ENCODE measurements at places on chromosomes 1 and 21.

- no peak for DNase-seq
These were observed 52.3 kb downstream of the PLEKHA6 start for GRCh38 chr1:204307334-204307883.

GRCh38 chr1:165840423-165840822 lies 13.0 kb downstream of the UCK2 start:
- no peak for DNase-seq

GRCh38 chr1:214552174-214552608 lies 789 bp upstream of the PTPN14 start:
- no peak for DNase-seq

GRCh38 chr1:102834688-102835320 lies 273.5 kb downstream of the COL11A1 start:
- no peak for DNase-seq

DNA sequence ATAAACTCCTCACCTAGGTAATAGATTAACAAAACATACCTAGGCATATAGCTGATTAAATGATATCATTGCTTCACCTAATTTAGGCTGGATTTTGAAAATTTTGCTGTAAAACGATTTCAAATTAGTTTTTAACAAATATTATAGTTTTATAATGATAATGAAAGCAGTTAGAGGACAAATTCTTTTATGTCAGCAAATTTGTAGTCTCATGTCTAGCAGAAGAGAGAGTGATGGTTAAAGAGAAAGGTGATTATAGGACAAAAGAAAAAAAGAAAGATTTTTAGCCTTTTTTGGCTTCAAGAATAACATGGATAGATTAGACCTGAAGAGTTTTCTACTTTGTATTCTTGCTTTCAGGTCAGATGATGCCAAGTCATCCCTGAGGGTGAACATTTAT lies 3.6 kb upstream of the DPH5 start:
- DNase-seq, result no peak

- no peak for DNase-seq
These were observed 6.8 kb upstream of the UTP25 start for GRCh38 chr1:209820986-209821385.

DNA sequence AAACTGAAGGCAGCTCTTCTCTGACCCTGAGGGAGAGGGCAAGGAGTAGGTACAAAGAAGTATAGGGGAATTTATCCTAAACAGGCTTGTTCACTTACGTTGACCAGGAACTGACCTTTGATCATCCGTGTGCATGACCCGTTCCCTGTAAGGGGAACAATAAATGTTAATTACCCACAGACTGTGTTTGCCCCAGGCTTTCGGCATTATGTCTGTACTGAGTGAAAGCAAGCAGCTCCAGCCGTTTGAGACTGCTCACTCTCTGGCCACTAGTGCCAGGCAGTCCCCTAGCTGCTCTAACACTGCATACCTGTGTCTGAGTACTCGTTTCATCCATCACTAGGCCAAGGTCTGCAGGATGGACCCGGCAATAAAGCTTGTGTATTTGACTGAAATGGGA lies 1365.3 kb downstream of the NCAM2 start:
- DNase-seq, result no peak

DNA sequence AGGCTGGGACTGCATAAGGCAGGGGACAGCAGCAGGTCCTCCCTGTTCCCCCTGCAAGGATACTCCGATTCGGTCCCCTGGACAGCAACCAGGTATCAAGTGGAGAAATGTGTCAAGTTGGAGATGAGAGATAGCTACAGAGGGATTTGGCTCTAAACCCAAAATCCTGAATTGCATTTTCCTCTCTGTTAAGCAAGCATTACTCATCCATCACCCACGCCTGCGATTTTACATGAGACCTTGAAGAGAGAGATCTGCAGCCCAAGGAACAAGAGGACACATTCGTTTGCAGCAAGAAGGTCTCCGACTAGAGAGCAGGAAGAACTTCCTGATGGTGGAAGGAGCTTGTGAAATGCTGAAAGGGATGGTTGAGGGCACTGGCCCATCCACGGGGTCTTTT lies 21.9 kb downstream of the SYT2 start:
- no peak for DNase-seq

- DNase-seq, result no peak
These were observed 43.6 kb upstream of the IFFO2 start for GRCh38 chr1:19000065-19000464.

GRCh38 chr1:26083208-26083607 lies 15.8 kb upstream of the TRIM63 start:
- DNase-seq, result no peak

DNA sequence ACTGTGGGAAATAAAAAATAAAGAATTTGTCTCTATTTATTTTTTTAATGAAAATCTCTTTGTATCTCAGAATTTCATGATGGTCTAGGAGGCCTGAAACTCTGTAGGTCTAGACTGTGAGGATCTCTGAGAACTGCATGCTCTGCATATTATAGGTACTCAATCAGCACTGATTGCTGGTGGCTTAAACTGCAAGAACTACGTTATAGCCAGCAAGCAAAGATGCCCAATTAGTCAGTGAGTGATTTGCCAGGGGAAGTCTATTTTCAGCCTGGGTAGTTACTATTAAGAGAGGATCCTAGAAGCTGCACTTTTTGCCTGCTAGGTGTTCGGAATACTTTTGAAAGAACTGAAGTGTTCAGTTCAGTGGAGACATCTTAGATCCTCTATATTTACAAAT lies 87.4 kb downstream of the GPR52 start:
- DNase-seq, result no peak

- no peak for DNase-seq
These were observed 47.0 kb downstream of the EXO1 start for GRCh38 chr1:241895013-241895412.

- peak; percentile 93 for DNase-seq
These were observed at the start of gene DUSP23 for GRCh38 chr1:159780583-159781582. Gene DUSP23, plus strand, starts transcription at chr1:159780962. Its CDS starts 139 bp downstream, at chr1:159781101.

DNA sequence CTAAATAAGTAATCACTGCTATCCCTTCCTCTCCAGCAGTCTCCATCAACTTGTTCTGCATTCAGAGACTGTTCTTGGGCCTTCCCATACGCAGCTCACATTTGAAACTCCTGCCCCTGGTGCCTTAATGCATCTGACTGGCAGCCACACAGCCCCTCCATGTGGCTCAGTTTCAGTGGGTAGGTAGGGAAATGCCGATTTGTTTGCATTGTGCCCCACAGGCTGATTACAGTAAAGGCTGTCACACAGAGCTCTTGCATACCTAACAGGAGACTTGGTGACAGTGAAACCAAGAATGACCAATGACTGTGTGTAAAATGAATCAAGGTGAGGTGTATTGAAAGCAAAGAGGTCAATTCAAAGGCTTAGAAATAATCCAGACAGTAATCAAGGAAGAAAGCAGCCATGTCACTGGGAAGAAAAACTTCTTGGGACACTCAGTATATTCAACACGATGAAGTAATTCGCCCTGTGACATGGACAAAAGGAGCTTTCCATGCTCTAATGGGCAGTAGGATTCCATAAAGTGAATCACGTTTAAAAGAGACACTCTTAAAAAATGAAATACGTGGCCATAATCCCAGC lies 12.7 kb upstream of the B3GALNT2 start:
- no peak for DNase-seq

DNA sequence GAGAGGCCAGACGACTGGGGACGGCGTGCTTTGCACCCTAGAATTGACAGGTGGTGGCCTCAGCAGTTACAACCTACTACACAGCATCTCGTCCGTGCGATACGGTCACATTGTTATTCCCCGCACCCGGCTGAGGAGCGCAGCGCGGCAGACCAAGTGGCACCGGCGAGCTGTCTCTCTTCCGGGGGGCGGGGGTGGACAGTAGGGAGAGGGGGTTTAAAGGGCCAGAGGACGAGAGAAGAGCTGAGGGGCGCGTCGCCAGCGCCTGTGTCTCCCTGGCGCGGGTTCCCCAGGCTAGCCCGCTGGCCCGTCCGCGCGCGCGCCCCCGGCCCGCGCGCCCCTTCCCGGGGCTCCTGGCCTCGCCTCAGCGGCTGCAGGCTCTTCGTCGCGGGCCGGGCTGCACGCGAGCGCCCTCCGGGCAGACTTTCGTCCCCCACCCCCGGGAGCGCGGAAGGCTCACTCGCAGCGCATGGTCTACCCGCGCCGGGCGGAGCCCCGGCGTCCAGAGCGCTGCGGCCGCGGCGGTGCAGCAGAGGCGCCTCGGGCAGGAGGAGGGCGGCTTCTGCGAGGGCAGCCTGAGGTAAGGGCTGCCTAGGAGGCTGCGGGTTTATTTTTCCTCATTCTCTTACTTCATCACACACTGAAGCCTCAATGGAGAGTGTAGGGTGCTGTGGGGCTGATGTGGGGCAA lies at the start of gene PDE4B:
Gene PDE4B (plus strand): TSS at position 227 of the 690 bp plus-strand sequence.
- DNase-seq, result no peak

DNA sequence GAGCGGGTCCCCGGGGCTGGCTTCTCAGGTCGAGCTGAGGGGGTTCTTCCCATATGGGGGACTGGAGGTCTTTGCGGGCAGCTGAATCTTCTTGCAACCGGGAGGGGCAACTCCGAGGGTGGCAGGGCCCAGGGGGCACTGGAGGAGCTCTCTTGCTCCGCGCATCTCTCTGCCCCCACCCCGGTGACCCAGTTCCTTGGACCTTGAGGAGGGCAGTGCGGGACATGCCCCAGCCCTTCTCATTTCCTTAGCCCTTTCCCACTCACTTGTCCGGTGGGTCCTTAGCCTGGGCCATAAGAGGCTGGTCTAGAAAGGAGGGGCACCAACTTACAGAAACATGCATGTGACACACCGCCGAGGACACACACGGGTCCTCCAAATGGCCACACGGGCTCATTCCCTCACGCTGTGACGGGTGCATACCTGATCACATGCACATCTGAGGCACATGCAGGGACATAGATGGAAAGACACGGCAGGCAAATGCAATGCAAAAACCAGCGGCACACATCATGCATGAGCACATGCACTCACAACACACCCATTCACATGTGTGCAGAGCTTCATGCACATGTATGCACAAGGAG lies 630 bp downstream of the HPCA start:
- no peak for DNase-seq

GRCh38 chr21:17128132-17128531 lies 384.7 kb upstream of the CXADR start:
- DNase-seq, result no peak

- DNase-seq, result no peak
These were observed 160.0 kb downstream of the SEC16B start for GRCh38 chr1:177809819-177810218.

DNA sequence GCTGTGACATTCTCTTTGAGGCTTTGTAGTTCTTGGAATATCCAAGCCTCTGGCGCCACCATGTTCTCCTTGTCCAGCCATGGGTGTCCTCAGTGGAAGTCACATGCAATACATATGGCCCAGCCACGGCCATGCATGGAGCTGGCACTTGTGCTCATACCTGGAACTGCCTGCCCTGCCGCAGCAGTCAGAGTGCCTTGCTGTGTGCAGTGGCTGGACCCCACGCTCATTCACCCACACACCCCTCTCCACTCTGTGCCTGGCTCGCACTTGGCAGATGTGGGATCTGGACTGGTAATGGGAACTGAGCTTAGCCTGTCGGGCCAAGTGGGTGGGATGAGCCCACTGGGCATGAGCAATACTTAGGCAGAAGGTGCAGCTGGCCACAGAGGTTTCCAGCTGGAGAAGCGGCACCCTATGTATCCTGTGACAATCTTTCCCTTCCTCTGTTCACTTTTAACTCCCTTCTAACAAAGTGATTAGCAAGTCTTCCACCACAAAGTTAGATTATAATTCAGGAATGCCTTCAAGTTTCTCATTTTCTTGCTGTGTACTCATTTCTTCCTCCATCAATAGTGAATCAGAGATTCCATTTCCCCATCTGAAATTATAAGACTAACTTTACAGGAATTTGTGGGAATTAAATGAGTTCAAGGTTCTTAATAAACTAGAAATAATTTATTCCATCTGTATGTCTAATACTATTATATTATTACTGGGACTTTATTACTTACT lies 351.6 kb upstream of the NCAM2 start:
- no peak for DNase-seq

- DNase-seq, result no peak
These were observed 3.5 kb upstream of the C1orf52 start for GRCh38 chr1:85262985-85263384.

- no peak for DNase-seq
These were observed 532.4 kb downstream of the KIF26B start for GRCh38 chr1:245687152-245687635.

- DNase-seq, result no peak
These were observed 26.2 kb upstream of the A3GALT2 start for GRCh38 chr1:33346927-33347649.

DNA sequence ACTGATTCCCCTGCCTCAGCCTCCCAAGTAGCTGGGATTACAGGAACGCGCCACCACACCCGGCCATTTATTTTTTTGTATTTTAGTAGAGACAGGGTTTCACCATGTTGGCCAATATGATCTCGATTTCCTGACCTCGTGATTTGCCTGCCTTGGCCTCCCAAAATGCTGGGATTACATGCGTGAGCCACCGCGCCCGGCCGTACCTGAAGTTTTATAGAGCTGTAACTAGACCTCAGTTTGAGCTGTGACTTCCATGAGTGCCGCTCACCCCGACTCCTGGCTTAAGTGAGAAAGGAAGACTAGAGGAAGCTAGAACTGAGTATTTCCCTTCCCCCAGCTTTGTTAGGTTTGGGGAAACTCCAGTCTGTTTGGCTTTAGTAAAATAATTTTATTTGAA lies 1283.1 kb downstream of the KCNT2 start:
- no peak for DNase-seq

DNA sequence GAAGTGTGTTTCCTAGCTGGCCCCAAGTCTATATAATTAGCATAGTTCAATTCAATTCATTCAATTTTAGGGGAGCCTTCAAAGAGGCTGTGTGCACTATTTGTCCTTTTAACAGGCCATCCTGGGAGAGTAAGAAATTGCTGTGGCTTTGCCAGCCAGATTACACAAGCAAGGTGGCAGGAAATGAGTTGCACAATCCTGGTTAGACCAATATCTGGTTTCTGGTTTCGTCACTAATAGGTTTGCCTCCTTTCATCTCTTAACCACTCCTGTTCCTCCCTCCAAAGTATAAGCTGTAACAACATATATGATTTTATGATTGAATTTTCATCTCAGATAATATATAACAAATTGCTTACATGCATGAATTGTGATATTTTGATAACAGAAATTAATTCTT lies 84.1 kb upstream of the NEGR1 start:
- no peak for DNase-seq

- DNase-seq, result no peak
These were observed 40.2 kb upstream of the EPS8L3 start for GRCh38 chr1:109803901-109804331.

GRCh38 chr1:244160455-244161235 lies 109.6 kb downstream of the ZBTB18 start:
- DNase-seq, result no peak

- DNase-seq, result no peak
These were observed 237.2 kb downstream of the KAZN start for GRCh38 chr1:14835725-14836124.

GRCh38 chr1:16315437-16315836 lies 36.8 kb downstream of the FBXO42 start:
- no peak for DNase-seq

Measured in activated T-helper 1 cell treated with anti-CD3 and anti-CD28 coated beads, Interleukin-2, amount 50 U/mL, for 16 hours (primary cell).